Osteocyte (in vitro differentiated cells): ENCODE measurements at places on chromosomes 11 and 22. TPM values are rescaled to one million over a fixed set of nuclear protein-coding genes. Genes with fewer than 3 reads are reported as not detected.
A peak's percentile ranks its signal among the peaks of the same experiment; 100 is the strongest.

The SLCO2B1 gene
- 0.18 and 0.54 TPM in 2 replicates for total RNA-seq

The OR52I2 gene
- total RNA-seq: not detected in 2 replicates

DNA sequence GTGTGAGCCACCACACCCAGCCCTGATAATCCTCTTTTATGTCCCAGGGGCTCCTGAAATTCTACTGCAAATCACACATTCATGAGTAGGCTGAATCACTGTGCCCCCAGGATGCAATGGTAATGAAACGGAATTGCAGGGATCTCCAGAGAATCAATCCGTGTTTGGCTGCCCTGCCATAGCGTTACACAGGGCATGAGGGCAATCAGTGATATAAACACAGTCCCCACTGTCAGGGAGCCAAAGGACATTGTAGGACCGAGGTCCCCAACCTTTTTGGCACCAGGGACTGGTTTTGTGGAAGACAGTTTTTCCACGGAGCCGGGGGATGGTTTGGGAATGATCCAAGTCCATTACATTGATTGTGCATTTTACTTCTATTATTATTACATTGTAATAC lies 9.0 kb upstream of the PLA2G6 start:
- H3K36me3 ChIP-seq: no peaks in the 10 kb centered on the region
- no peak for DNase-seq
- no peaks in the 10 kb centered on the region for H3K27me3 ChIP-seq
- H3K4me1 ChIP-seq: peaks cover 14% of the 10 kb centered on the region
- H3K27ac ChIP-seq: no peak overlapping the region

GRCh38 chr11:20161230-20161918 lies 1.1 kb upstream of the DBX1 start:
- H3K4me1 ChIP-seq: peaks cover 39% of the 10 kb centered on the region
- H3K27ac ChIP-seq: no peak overlapping the region
- H3K4me3 ChIP-seq: no peak overlapping the region
- no peak for DNase-seq
- peaks cover 88% of the 10 kb centered on the region for H3K27me3 ChIP-seq

- no peak overlapping the region for H3K27ac ChIP-seq
- H3K4me3 ChIP-seq: no peak overlapping the region
- H3K36me3 ChIP-seq: peaks cover 22% of the 10 kb centered on the region
- no peaks in the 10 kb centered on the region for H3K27me3 ChIP-seq
- peaks cover 8% of the 10 kb centered on the region for H3K4me1 ChIP-seq
These were observed 13.9 kb downstream of the ZNF74 start for GRCh38 chr22:20407829-20408228.

GRCh38 chr11:96008161-96008720 lies 84.3 kb upstream of the MTMR2 start:
- DNase-seq: no peak
- peaks cover 28% of the 10 kb centered on the region for H3K4me1 ChIP-seq
- H3K4me3 ChIP-seq: no peak overlapping the region
- H3K27ac ChIP-seq: peak overlapping the region; percentile 40
